ENCODE measurements at places on chromosomes 11 and 22. TPM values are rescaled to one million over a fixed set of nuclear protein-coding genes. Genes with fewer than 3 reads are reported as not detected.

DNA sequence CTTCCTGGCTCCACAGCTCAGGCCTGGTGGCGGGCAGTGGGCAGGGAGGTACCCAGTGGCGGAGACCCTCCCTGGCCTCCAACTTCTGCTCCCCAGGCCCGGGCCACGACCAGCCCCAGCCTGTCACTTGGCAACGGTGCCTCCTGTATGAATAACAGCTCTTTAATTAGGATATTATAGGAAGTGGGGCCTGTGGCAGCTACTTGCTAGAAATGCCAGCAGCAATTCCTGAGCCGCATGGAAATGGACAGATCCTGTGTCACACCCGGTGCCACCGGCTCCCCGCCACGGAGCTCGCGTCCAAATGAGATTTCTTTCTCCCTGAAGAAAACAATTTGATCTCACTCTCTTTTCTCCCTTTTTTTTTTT, 104.5 kb downstream of the CHST1 start:
- no peak for DNase-seq

- no peak for DNase-seq
Observed at GRCh38 chr11:36703055-36703404, 105.0 kb upstream of the RAG2 start.

CCDC81 gene
- polyA plus RNA-seq = 0.72 TPM

GRCh38 chr11:119584193-119585042, 144.6 kb downstream of the NECTIN1 start:
- DNase-seq = peak; percentile 30

DNA sequence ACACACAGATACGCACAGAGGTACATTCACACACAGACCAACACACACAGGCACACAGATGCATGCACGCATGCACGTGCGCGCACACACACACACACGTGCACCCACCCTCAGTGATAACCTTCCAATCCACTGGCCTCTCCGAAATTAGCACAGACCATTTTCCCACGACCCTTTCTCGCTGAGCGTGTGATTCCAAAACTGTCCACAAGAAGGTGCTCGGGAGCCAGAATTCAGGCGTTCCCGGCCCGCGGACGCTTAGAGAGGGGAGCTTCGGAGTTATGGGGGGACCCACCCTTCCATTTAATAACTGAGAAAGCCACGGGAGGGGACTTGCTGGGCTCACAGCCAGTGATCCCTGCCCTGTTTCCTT, 33.8 kb upstream of the SLC35C1 start:
- DNase-seq = peak; percentile 37

Data from left renal cortex interstitium (tissue), 4 donors.